ENCODE measurements at places on chromosomes 4 and X.

DNA sequence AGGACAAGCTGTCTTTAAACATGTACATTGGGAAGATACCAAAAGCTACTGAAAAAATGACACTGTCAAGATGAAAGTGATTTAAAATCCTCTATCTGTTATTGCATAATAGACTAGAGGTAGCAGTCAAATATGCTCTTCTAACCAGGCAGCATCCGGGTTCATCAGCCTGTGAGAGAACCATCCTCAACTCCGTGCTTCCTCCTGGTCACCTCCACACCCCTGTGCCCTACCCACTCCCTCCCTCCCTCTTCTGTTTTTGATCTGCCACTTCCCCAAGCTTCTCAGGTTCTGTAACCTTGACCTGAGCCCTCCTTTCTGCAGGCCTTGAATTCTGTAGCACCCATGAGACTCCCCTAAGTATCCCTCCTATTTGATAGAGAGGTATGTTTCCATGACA, 5.9 kb downstream of the NOX1 start:
- no peak for DNase-seq

DNA sequence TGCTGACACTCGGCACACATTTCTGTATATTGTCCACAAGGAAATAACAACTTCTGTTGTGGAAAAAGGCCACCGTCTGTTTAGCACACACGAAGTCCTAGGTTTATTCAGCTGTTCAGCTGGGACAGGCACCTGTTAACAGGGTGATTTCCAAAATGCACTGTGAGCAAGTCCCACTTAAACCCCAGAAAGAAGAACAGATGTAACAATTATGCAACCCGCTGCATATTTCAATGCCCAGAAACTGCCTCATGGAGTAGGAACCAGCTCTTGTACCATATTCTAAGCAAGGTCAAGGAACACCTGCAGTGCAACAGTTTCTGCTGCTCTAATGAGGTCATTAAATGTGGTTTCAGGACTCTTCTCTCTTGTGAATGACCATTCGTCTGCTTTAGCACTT, 77.1 kb downstream of the GEMIN8 start:
- no peak for DNase-seq

- no peak for DNase-seq
Observed at GRCh38 chr4:72031868-72032608, at the start of gene NPFFR2. NPFFR2 (plus strand) TSS chr4:72032000; CDS start chr4:72128592, 96,592 bp downstream.

DNA sequence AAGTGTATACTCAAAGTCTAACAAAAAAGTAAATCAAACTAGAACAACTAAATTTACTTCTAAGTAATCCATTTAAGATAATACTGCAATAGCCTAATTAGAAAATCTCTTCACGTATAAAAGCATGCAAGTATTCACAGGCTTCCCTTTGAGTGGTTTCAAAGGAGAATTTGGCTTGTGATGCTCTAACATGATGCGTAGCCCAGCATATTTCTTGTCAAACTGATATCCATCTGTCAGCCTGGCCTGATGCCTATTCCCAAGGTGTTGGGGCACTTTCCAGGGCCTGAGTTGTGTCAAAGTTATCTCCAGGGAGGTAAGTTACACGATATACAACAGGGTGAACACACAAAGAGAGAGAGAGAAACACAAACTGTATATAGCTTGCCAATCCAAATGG, 287.0 kb upstream of the MAGEB18 start:
- DNase-seq = no peak

GRCh38 chr4:134888156-134888555, 686.6 kb upstream of the PABPC4L start:
- DNase-seq = no peak

- no peak for DNase-seq
Observed at GRCh38 chrX:132093239-132093860, 34.5 kb downstream of the FRMD7 start.

GRCh38 chr4:7110546-7110945, 42.7 kb upstream of the GRPEL1 start:
- DNase-seq = no peak

GRCh38 chrX:9191392-9191791, 157.5 kb upstream of the FAM9B start:
- DNase-seq = no peak

- DNase-seq = no peak
Observed at GRCh38 chrX:646228-646495, 15.6 kb downstream of the SHOX start.

GRCh38 chr4:184596044-184596616, 53.1 kb downstream of the CASP3 start:
- no peak for DNase-seq

- DNase-seq = no peak
Observed at GRCh38 chr4:20684852-20685763, 15.2 kb upstream of the PACRGL start.

GRCh38 chr4:89158884-89159503, 47.7 kb downstream of the TIGD2 start:
- DNase-seq = peak; percentile 15

- DNase-seq = no peak
Observed at GRCh38 chrX:70386235-70386634, 36.9 kb upstream of the GDPD2 start.

DNA sequence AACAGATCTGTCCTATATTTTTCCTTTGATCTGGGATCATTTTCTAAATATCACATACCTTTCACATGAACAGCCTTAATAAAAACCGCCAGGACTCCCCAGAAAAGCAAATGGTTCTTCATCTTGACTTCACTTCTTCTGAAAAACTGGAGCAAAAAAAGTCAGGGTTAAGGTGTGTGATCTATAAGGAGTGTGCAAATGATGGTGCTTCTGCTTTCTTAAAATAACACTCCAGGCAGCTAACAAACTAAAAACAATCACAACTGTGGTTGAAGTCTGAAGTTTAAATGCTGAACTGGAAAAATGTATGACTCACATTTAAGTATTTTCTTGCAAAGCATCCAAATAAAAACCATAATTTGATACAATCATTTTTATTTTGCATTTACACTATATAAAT, at the start of gene JCHAIN:
Gene JCHAIN (minus strand): TSS at position 140 of the 400 bp plus-strand sequence. CDS start 18 bp downstream, at position 122.
- no peak for DNase-seq

GRCh38 chr4:53315300-53315699, 50.6 kb downstream of the SCFD2 start:
- no peak for DNase-seq

GRCh38 chr4:6694177-6694901, 661 bp downstream of the S100P start:
- no peak for DNase-seq

- no peak for DNase-seq
Observed at GRCh38 chr4:120773641-120774040, 148.9 kb downstream of the PRDM5 start.

- no peak for DNase-seq
Observed at GRCh38 chr4:38774181-38774955, 8.4 kb downstream of the TLR10 start.

DNA sequence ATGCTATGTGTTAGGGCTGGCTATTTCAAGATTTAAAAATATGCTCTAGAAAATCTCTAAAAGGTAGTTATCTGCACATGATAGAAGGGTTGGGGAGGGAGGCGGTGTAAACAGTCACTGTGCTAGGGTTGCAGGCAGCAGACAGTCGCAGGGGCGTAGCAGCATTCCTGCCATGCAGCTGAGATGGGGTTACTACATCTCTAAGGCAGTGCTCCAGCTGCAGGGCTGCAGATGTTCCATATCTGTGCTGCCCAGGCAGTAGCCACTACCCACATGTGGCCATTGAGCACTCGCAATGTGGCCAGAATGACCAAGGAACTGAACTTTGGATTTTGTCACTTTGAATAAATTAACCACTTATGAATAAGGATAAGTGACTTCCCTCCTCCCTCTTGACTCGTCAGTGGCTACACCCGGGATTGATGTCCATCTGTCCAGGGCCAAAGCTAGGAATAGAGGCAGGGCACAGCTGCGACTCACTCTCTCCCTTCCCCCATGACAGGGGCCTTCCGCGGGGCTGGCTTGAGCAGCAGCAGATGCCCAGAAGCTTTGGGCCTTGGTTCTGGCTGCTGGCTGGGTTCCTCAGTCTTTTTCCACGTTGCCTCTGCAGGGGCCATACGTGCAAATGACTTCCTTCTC, 79.4 kb upstream of the CLDN34 start:
- DNase-seq = no peak

DNA sequence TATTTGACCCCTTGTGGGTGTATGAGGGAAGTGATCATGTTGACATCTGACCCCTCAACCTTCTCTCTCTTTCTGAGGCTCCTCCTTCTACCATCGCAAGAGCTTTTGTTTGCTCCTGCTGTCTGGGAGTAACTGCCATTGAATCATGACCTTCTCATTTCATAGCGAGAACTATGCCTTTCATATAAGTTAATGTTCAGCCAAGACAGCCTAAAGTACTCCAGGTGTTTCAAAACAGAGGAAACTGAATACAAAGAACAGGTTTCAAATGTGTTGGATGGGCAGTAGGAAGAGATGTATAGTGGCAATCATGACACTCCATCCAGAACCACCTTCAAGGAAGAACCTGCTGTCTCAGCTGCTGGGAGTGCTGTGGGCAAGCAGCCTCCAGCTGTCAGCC, 403.1 kb downstream of the MID1IP1 start:
- DNase-seq = no peak

DNA sequence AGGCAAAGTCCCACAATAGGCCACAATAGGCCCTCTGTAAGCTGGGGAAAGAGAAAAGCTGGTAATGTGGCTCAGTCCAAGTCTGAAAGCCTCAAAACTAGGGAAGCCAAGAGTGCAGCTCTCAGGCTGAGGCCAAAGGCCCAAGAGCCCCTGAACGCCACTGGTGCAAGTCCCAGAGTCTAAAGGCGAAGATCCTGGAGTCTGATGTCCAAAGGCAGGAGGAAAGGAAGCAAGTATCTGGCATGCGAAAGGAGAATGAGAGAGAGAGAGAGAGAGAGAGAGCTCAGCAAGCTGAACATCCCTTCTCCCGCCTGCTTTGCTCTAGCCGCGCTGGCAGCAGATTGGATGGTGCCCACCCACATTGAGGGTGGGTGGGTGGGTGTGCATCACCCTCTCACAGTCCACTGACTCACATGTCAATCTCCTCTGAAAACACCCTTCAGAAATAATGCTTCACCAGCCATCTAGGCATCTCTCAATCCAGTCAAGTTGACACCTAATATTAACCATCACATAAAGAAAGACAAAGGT, 30.9 kb upstream of the ELF2 start:
- DNase-seq = no peak

DNA sequence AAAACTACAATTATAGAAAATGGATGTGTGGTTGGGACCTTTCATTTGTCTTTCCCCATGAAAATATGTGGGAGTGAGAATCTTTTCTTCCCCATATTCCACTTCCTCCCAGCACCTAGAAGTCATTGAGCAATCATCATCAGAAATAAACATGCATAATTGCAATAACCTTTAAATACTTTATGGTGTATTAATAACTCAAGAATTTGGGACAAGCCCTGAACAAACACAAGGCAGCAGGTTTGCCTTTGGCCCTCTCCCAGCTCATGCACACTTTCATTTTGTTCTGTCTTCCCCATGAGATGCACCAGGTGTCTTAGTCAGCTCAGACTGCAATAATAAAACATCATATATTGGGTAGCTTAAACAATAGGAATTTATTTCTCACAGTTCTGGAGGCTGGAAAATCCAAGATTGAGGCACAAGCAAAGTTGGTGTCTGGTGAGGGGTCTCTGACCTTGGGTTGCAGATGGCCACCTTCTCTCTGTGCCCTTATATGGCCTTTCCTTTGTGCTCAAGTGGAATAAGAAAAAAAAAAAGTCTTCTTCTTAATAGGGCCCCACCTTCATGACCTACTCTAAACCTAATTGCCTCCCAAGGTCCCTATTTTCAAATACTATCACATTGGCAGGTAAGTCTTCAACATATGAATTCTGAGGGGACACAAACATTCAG, 34.7 kb upstream of the TMEM184C start:
- no peak for DNase-seq

GRCh38 chr4:26145212-26145611, 175.6 kb upstream of the RBPJ start:
- DNase-seq = no peak

DNA sequence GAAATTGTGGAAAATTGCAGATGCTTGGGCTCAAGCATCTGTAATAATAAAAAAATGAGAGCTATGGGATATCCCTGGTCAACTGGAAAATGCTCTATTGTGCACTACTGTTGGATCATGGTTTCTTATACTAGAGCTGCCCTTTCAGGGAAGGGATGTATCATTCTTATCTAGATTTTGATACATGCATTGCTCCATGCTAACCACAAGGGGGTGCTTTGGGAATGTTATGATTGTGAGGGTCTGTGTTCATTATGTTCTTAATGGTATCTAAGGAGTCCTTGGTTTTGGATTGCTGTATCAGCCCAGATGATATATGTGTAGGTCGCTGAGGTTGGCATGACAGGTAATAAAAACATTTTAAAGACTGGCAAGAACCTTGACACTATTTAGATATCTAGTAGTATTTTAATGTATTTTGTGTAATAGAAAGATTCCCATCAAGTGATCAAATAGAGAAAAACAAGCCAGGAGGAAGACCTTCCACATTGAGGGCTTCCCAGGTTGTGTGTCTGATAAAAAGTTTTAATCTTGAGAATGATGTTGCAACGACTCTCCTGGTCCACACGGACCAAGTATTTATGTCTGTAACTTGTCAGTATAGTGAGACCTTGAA, 49.2 kb upstream of the TLR2 start:
- DNase-seq = no peak

GRCh38 chrX:139382529-139382928, 148.0 kb upstream of the F9 start:
- DNase-seq = no peak

DNA sequence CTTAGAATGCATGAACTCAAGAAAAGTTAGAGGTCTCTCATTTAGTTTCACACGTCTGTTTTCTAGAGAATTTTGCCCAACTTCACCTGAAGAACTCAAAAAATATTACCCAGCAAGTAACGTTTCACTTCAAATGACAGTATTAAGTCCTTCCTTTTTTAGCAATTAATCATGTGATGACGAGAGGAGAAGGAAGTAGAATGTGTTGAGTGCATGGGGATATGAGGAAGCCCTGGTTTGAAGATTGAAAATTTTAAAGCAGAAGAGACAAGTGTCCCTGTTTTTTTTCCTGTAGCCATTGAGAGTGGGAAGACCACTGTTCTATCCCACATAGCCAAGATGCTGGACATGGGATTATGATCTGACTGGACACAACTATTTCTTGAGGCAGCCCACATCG, 406.3 kb upstream of the CPEB2 start:
- no peak for DNase-seq

DNA sequence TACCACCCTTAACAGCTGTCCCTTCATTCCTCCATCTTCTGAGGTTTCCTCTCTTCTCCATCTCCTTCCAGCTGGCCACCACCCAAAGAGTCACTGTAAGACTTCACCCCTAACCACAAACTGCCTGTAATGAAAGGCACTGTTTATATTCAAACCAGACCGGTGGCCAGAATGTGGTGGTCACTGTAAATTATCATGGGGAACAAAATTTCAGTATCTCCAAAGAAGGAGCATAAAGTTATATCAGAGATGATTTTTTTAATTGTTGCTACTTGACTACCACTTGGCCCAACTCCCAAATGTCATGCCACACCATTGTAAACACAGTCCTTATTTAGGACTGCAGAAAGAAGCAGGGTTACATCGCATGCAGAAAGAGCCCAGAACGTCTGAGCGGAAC, 44.8 kb downstream of the SMARCA1 start:
- no peak for DNase-seq
